ENCODE measurements at places on chromosomes 11 and 22. TPM values are rescaled to one million over a fixed set of nuclear protein-coding genes. Genes with fewer than 3 reads are reported as not detected.

Gene FADS2
- 12.3 TPM for total RNA-seq

Gene PATE4
- not detected for total RNA-seq

Gene RFPL1
- total RNA-seq = not detected

Gene PTPN5
- total RNA-seq = 4.5 TPM

Gene PTPRCAP
- 0.83 TPM for total RNA-seq

Gene TRIM49
- not detected for total RNA-seq

Gene RRM1
- 22.8 TPM for total RNA-seq

Gene UBQLNL
- not detected for total RNA-seq

Gene PDE3B
- 7.5 TPM for total RNA-seq

Gene BID
- total RNA-seq = 15.8 TPM

Gene SCGB1D2
- not detected for total RNA-seq

Gene MRGPRX4
- not detected for total RNA-seq

DNA sequence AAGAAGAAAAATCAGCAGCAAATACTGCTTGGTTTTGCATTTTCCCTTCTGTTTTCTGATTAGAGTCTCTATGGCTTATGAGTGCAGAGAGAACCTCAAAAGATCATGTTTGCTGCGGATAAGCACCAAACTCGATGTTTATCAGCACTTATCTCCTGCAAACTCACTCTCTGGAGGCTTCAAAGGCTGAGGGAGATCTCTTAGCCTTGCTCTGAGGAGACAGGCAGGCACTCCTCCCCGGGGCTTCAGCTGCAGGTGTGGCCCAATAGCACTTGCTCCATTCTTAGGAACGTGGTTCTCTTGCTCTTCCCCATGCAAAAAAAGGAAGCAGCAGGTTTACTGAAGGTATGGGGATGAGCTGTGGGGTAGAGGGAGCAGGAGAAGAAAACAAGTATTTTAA, 45.1 kb downstream of the FLI1 start:
- no peak for DNase-seq

DNA sequence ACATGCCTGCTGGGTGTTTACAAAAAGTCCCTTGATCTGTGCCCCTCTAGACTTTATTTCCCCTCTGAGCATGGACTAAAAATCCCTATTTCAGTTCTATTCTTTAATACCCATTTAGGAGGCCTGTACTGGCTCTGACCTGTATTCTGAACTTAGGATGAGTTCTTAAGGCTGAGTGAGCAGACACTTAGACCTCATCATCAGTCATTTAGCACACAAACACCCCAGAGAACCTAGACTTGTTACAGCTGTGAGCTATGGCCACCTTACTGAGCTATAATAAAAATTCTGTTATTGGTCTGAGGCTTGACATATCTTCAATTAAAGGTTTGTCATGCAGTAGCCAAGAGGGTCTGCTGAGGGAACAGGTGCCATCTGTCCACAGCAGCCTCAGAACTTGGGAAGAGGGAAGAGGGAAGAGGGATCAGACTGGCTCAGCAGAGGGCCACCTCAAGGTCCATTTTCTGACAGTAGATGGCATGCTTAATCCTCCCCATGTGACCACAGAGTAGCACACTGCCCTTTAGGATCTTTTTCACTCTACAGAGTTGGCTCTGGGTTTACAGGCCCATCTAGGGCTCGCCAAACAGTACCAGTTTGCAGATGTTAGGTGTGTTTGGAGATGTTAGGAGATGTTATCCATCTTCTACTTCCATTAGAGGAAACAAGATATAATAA, 30.2 kb upstream of the RRM1 start:
- DNase-seq = no peak

- DNase-seq = peak; percentile 92
These were observed at the start of gene TRAF6 for GRCh38 chr11:36509694-36510593. TSS of gene TRAF6 (minus strand) at chr11:36510272. CDS start at chr11:36501515, 8,757 bp downstream.

- no peak for DNase-seq
These were observed 169.6 kb upstream of the ANO3 start for GRCh38 chr11:26162291-26162690.

DNA sequence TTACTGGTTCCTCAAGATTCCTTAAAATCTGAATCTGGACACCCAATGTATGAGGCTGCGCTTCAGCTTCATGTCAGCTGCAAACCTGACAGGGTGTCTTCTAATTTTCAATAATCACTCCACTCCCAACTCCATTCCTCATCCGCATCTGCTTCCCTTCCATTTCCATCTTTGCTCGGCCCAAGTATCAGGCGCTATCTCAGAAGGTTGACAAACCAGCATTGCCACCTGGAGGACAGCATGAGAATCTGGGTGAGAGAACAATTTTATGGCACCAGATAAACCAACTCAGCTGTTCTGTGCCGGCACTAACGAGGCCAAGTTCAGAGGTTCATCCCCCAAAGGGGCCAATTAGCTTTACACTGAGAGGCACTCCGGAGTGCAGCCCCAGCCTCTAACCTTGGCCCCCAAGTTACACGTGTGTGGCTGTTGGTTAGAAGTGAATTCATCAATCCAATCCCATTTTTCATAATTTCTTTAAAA, 79.1 kb upstream of the LMO2 start:
- DNase-seq = peak; percentile 42

- DNase-seq = no peak
These were observed 17.3 kb downstream of the PGM2L1 start for GRCh38 chr11:74380746-74381439.

DNA sequence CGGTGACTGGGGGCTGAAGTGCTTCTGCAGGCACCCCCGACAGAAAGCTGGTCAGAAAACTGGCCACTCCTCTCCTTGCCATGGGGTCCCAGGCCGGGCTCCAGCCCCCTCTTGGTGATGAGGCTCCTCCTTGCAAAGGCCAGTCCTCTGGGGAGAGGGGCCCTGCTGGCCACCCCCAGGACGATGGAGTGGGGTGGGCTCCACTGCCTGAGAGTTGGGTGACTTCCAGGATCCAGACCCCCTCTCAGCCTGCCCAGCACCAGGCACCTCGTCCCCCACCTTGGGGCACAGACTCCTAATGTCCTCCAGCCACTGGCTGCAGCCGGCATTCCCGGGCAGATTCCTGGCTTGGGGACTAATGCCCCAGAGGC, 441 bp upstream of the RPS6KA4 start:
- no peak for DNase-seq

GRCh38 chr11:62647609-62648005, 1.2 kb upstream of the GANAB start:
- DNase-seq = peak; percentile 31

DNA sequence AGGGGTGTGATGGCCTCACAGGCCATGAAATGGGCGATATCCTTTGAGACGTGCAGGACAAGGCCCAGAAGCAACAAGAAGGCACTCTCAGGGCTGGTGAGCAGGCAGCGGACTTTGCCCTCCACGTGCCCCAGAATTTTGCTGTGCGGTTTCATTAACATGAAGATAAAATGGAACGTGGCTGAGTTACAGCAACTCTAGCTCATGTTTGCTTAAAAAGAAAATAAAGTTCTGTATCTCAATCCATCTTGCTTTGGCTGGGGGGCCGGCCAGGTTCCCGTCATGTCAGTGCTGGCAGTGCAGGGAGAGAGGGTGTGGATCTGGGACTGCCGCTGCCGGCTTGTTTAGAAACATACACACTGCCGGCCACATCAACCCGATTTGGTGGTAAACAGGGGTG, 370.1 kb downstream of the OPCML start:
- DNase-seq = no peak

- no peak for DNase-seq
These were observed 2.7 kb downstream of the C2CD2L start for GRCh38 chr11:119109843-119110242.

DNA sequence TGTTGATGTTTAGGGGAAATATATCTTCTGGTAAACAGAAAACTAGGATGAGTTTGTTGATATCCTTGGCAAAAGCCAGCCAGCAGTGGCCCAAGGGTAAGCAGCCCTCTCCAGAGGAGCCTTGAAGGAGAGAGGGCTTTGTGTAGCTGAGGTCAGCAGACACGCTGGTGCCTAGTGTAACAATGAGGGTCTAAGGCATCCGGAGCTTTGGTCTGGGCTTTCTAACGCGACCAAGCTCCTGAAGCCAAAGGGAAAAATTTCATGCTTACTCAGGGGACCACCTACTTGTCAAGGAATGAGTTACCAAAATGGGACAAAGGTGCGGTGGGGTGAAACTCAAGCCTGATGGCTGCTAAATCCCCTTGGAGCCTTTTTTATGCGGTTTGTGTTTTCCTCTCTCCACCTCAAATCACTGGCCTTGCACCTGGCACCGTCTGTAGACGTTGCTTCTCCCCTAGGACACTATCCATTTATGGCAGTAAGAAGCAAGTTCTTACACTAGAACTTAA, 134.9 kb downstream of the DBX1 start:
- DNase-seq = no peak

GRCh38 chr11:120881596-120881995, 142.3 kb upstream of the TBCEL start:
- no peak for DNase-seq

DNA sequence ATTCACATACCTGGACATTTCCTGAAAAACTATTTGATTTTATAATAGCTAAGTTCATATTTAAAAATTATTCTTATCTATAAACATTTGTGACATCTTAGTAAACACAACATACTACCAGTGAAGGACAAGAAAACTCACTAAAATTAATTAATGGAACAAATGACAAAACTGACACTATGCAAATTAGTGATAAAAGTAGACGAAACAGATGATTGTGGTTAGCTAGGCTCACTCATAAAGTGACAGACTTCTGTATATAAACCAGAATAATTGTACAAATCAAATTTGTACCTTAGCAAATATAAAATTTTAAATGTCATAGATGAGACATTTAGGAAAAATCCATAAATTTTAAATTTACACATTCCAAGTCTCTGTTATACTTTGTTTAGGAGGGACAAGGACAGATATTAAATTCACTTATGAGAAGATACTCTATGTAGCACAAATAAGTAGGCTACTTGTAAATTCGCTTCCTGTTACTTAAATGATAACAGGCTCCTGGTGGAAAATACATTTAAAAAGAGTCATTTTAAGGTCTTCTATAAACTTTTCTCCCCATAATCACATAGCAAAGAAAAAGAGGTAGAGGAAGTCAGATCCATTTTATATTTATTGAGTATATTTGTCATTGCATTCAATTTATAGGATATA, 81.2 kb downstream of the KIF18A start:
- DNase-seq = no peak

- no peak for DNase-seq
These were observed 60.0 kb upstream of the NECTIN1 start for GRCh38 chr11:119788911-119789560.

- no peak for DNase-seq
These were observed 62.6 kb downstream of the PPME1 start for GRCh38 chr11:74233683-74234082.

- no peak for DNase-seq
These were observed 2095.3 kb upstream of the RAG2 start for GRCh38 chr11:38693306-38693705.

Data from heart left ventricle (tissue), 16 donors.